Stimulated activated CD4-positive, alpha-beta T cell treated with anti-CD3 and anti-CD28 coated beads, Interleukin-12 subunit alpha, Interleukin-12 subunit beta, amount 100 ng/mL, for 48 hours (primary cell): ENCODE measurements at places on chromosomes 7 and 10.

DNA sequence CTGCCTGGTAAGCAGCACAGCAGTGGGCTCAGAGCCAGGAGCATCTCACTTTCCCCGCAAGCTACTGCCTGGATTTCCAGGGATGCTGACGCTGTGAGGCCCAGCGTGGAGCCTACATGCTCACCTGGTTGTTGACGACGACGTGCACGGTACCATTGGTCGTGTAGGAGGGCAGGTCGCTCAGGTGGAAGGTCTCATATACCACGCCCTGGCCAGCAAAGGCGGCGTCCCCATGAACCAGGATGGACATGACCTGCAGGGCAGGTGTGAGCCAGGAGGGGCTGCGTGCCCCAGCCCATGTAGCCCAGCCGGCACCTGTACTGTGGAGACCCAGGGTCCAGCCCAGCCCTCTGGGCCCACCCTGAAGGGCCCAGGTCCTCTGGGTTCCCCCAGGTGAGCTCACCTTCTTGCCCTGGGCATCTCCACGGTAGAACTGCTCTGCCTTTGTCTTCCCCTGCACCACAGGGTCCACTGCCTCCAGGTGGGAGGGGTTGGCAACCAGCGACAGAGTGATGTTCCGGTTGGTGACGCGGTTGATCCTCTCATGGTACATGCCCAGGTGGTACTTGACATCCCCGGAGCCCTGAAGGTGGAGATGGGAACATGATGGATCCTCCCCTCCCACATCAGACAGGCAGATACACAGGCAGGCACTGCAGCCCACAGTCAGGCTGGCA lies 15.4 kb downstream of the OGDHL start:
- DNase-seq, result no peak

DNA sequence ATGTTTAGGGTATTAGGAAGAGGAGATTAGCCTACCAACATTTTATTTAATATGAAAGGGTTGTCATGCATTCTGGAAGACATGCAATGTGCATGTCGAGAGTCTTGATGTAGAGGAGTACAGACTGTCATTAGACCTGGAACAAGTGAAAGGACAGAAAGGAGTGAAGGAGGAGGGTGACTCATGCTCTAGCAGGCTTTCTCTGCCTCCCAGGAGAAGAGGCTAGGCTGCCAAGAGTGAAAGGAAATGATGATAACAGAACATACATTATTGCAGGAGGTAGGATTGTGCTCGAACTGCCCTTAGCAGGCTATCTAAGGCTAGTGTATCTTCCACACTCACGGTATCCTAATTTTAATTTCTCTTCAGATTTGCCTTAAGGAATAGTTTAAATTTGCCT lies 228.8 kb downstream of the EXOC4 start:
- no peak for DNase-seq

- DNase-seq, result no peak
Measured at GRCh38 chr7:140049339-140050024, 13.3 kb downstream of the PARP12 start.

DNA sequence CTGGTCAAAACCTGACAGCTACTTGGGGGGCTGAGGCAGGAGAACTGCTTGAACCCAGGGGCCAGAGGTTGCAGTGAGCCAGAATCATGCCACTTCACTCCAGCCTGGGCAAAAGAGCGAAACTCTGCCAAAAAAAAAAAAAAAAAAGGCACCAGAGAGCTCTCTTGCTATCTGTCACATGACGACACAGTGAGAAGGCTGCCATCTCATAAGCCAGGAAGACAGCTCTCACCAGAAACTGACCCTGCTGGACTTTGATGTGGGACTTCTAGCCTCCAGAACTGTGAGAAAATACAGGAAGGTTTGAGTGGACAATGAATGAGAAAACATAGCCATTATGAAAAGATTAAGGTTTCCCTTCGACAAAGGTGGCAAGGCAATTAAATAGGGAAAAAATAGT lies 51.1 kb upstream of the KCNIP2 start:
- no peak for DNase-seq

DNA sequence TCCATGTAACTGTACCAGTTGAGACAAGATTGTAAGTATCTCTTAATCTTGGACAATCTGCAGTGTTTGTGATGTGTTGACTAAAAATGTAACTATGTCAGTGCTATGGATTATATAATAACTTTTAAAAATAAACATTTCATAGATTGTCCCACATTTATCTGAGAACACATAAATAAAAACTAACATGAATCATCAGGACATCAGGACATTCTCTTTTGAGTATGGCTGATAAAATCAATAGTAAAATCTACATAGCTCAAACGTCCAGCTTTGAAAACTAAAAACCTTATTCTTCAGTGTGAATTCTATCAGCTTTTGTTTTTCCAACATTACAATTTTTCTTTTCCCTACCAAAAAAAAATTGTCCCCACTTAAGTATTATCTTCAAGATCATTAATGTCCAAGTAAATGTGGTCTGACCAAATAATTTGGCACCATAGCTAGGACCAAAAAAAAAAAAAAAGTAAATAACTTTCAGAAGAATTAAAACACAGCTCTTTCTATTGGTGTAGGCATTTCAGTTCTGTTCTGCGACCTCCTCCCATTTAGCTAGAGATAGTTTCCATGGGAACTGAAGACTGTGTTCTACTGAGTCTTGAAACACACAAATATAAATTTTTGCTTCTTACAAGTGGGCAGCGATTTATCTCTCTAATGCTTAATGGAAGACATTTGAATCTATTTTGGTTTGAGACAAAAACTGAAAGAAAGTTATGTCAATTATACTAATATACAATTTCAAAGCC lies 123.0 kb upstream of the SGCE start:
- DNase-seq, result no peak

DNA sequence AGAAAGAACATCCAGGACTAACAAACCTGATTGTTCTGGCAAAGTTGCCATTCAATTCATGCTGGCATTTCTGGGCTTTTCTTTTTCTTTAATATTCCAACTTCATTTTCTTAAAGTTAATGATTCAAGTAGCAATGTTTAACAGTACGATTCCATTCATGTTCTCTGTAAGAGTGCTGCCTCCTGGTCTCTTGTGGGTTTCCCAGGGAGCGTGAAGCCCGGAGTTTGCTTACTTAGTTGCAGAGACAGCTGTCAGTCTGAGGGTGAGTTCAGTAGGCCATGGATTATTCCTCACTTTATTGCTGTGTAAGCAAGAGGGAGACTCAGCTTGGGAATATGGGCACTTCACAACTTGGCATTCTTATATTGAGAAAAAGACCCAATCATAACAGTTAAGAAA lies 142.2 kb downstream of the TWIST1 start:
- DNase-seq, result no peak

- no peak for DNase-seq
Measured at GRCh38 chr10:76432016-76433012, 1000.9 kb downstream of the LRMDA start.

GRCh38 chr7:37390114-37390513 lies 58.5 kb downstream of the ELMO1 start:
- no peak for DNase-seq

- DNase-seq, result no peak
Measured at GRCh38 chr7:99822731-99823718, 4.8 kb upstream of the CYP3A43 start.

DNA sequence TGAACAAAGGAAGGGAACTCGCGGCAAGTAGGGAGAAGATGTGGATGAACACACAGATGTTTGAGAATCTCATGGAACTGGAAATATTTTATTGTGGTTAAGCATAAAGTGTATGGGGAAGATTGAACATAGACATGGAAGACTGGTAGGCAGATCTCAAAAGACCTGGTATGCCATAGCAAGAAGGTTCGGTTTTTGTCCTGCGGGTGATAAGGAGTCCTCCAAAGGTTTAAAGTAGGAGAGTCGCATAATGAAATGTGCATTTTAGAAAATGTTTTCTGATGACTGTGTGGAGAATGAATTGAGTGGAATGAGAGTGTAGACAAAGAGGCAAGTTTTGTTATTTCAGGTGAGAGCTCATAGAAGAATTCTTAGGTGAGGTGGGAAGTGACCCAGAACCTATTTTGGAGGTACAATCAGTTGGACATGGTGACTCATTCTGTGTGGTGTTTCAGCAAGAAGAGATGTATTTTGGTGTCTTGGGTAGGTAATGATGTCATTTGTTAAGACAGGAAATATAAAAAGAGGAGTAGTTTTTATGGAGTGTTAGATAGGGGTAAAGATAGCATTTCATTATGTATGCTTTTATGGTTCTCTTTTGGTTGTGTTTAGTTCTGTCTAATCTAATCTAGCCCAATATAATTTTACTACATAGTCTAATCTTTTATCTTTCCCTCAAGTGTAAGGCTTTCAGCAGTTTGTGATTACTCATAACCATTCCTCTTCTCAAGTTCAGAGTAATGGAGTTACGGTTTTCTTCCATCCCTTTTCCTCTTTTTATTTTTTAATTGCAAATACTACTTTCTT lies 239.2 kb downstream of the EXOC4 start:
- no peak for DNase-seq

DNA sequence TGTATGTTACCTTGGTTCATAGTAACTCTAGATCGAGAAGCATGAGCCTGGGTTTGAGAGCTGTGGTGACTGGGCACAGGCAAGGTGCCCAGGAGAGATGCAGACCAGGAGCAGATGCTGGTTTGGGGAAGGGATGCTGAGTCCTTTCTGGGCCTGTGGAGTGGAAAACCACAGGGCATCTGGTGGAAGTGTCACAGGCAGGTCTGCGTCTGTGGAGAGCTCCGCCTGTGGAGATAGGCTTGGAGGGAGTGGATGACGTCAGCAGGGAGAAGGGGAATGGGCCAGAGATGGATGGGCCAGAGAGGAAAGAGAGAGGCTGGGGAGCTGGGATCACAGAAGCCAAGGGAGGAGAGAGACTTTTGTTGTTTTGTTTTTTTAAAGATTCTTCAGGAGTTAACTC lies 14.8 kb downstream of the CYP26A1 start:
- DNase-seq, result no peak

- no peak for DNase-seq
Measured at GRCh38 chr10:104150139-104150538, 28.2 kb downstream of the SFR1 start.

DNA sequence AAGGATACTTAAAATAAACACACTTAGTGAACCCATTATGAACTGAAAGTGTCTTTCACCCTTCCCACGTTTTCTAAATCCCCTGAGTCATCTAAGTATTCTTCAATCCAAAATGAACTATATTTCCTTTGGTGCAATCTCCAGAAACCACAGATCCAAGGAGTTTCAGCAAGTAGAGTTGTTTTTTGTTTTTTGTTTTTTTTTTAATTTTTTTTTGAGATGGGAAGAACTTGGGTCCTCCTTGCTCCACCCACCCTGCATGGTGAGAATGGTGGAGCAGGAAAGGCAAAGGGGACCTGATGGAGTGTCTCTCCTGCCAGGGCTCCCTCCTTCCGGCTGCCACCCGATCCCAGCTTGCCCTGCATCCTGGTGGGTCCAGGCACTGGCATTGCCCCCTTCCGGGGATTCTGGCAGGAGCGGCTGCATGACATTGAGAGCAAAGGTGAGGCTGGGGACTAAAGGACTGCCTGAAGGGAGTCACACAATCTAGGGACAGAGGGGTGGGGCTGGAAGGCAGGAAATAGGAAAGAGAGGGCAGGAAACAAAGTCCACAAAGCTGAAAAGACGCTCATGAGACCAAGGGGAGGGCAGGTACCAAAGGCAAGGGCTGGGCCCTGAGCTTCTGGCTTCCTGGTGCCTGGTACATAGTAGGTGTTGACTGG lies 12.1 kb downstream of the ATG9B start:
- DNase-seq, result no peak

- DNase-seq, result no peak
Measured at GRCh38 chr7:116806046-116806944, 56.1 kb upstream of the CAPZA2 start.

DNA sequence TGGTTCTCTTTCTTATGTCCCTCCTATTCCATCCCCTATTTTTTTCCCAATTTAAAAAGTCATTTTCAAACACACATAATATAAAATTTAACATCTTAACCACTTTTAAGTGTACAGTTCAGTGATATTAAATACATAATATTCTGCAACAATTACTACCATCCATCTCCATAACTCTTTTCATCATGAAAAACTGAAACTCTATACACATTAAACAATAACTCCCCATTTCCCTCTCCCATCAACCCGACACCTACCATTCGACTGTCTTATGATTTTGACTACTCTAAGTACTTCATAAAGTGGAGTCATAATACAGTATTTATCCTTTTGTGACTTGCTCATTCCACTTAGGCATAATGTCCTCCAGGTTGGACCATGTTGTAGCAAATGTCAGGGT lies 2.6 kb downstream of the KIF11 start:
- no peak for DNase-seq

DNA sequence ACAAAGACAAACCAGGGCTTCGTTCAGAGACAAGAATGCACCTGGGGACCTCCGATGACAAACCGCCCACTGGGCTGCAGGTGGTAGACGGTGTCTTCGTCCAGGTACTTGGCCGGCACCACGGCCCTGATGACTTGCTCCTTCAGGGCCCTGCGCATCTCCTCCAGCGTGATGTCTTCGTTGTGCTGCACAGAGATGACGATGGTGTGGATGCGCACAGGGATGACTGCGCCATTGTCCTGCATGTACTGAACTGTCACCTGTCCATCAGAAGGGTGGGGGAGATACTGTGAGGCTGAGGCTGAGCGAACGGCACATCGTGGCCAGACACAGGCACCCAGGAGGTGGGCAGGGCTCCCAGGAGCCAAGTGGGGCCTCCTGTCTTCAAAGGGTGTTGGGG lies 13.1 kb downstream of the MAT1A start:
- DNase-seq, result no peak

DNA sequence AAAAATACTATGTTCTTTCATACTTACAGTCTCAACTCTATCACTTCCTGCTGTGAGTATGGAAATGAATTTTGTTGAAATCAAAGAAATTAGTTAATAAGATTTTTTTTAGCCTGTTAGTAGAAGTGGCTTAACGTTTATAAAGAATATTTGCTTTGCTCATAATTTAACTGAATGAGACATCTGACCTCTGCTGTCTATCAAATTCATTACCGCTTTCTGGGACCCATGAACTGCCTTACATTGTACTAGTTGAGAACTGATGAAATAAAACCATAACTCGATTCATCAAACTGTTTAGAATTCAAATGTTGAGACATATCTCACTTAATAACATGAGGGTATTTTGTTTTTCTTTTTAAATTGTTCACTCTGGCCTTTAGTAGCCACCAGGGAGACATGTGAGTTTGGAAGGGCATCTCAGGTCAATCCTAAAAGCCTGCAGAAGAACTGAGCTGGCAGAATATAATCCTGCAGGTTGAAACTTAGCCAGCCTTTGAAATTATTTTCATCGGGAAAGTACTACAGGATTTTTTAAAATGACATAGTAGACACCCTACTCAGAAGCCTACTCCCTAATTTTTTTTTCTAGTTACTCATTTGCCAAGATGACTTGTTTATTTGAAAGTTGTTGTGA lies 78.7 kb downstream of the KIAA1217 start:
- DNase-seq, result no peak

DNA sequence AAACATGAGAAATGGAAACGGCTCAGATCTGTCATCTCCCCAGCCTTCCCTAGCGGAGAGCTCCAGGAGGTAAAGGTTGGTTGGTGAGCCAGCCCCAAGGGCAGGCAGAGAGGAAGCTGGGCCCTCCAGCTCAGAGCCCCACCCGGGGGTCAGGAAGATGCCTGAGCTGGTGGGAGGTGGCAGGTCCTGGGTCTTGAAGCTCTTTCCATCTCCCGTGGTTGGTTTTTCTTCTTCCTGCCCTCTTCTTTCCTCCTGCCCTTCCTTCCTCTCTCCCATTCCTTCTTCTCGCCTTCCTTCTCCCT lies 384.2 kb upstream of the FOXK1 start:
- no peak for DNase-seq

- no peak for DNase-seq
Measured at GRCh38 chr10:113866551-113867394, 12.3 kb downstream of the NHLRC2 start.

GRCh38 chr10:99658622-99659030 lies 683 bp upstream of the ENTPD7 start:
- DNase-seq, result peak; percentile 39
